ENCODE measurements at places on chromosomes 5 and 9. TPM values are rescaled to one million over a fixed set of nuclear protein-coding genes. Genes with fewer than 3 reads are reported as not detected.

The ECM2 gene
- not detected for total RNA-seq

The SLC34A1 gene
- not detected for total RNA-seq

The PCAT7 gene
- total RNA-seq = 3.8 TPM

The OGN gene
- 0.15 TPM for total RNA-seq

All from HCT116 (cell line).